ENCODE measurements at places on chromosomes 7 and 10.
A peak's percentile ranks its signal among the peaks of the same experiment; 100 is the strongest.

- DNase-seq: no peak
Measured at GRCh38 chr7:129615018-129615417, 3.5 kb downstream of the NRF1 start.

DNA sequence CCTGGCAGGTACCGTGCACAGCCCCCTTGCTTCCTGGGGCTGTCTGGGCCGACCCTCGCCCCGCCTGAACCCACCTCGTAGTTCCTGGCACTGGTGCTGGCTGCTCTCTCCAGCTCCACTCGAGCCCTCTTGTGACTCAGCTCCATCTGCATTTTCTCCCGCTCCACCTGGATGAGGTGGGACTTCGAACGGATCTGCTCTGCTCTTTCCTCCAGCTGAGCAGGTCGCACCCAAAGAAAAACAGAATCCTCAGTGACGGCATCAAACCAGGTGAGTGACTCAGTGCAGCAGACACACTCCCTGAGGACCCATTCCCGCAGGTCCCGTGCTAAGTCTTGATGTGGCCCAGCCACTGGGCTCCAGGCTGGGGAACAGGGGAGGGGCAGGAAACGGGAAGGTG lies 7.4 kb downstream of the MAD1L1 start:
- DNase-seq: no peak

- DNase-seq: peak; percentile 27
Measured at GRCh38 chr10:101778781-101779543, 3.0 kb upstream of the FGF8 start.

DNA sequence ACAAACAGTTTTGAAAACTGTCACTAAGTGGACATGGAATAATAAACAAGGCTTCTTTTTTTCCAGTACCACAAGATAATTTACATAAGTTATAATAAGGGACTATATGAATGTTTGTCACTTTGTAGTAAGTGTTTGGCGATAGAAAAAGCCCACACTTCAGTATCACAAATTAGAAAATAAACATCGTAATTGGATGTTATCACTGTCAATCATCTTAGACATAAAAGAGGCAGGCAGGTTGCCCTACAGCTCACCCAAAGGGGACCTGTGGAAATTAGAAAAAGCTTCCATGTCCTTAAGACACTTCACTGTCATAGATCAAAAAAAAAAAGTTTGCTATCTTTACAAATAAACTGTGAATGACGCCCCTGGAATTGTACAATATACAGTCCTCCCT lies 3.6 kb upstream of the NOC3L start:
- DNase-seq: no peak

DNA sequence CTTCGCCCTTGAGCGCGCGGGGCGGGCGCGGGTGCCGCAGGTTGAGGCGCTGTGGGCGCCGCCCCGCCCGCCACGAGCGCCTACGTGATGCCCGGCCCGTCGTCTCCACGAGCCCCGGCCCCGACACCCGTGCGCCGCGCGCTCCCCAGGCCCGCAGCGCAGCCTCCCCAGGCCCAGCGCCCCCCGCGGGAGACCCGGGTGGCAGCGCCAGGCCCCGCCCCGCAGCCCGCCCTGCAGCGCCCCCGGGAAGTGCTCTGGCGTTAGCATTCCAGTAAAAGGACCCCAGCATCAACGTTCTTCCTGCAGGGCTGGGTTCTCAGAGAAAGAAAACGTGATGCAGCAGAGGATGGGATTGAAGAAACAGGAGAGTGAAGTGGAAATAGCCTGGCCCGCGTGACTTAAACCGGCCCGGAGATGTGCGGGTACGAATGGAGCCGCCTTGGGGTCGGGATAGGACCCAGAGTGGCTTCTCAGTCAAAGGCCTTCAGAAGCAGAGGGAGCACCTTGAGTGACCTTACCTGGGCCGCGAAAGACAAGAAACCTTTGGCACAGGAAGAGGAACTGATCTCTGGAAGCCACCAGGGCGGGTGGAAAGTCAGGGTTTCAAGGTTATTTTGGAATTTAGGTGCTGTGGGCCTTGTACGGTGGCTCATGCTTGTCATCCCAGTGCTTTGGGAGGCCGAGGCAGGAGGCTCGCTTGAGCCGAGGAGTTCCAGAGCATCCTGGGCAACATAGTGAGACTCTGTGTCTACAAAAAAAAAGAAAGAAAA lies 1.8 kb downstream of the PFKP start:
- DNase-seq: no peak
